ENCODE measurements at places on chromosomes 5 and 9.

- DNase-seq: no peak
Measured at GRCh38 chr9:16337322-16338029, 533.0 kb downstream of the BNC2 start.

DNA sequence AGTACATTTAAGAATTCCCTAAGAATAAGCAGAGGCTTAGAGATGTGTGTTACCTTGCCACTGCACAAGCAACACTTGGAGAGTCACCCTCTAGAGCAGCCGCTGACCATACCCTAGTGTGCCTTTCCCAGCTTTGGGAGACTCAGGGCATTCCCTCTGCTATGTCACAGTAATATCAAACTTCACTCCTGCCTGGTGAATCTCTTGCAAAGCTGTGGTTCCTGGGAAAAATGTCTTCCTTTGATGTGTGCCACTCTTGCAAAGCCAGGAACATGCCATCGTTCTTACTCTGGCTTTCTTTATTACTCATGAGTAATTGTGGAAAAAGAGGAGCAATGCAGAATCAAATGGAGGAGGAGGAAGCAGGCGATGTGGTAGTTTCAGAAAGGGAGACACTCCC, 173.2 kb downstream of the CCDC192 start:
- DNase-seq: no peak

DNA sequence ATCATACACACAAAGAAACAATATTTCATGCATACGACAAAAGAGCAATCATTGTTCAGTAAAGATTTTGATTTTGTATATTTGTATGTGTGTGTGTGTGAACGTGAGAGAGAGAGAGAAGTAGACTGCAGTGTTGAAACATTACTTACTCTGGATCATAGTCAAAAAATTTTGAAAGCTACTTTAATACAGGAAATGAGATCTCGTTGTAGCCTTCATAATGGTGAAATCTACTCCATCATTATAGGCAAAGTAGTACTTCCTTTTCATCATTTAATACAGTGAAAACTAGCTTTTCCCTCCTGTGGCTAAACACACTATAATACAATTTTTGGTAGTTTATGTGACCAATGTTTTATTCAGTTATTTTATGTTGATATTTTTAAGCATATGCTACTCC, 1427.7 kb upstream of the C9orf72 start:
- DNase-seq: no peak

DNA sequence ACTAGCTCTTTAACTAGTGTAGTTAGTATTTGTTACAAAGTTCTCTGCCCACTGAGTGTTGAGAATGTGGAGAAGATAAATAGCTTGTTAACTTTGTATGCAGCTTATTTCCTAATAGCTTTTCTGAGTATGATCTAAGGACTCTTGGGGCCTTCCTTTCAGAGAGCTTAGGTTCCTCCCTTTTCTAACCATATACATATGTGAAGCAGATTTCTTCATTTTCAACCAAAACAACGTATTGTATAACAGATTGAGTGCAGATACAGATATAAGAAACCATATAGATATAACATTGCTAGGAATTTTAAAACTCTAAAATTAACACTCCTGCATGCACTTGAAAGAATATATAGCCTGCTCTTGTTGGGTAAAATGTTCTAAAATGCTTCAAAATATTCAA, 70.4 kb downstream of the SCAMP1 start:
- DNase-seq: no peak

DNA sequence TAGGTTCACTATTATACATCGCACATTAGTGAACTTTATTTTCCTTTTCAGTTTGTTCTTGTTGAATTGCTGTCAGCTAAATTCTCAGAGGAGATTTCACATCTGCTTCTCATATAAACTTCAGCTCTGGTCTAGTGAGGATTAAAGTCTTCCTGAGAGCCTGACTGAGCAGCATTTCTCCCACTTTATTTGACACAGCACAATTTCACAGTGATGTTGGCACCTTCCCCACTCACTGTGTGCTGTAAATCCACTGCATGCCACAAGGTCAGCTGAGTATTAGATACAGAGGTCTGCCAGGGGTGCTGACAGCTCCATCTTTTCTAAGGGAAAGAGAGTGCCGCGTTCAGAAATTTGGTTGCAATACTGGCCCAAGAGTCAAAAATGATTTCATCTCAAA, 567.4 kb downstream of the PRR16 start:
- DNase-seq: no peak

DNA sequence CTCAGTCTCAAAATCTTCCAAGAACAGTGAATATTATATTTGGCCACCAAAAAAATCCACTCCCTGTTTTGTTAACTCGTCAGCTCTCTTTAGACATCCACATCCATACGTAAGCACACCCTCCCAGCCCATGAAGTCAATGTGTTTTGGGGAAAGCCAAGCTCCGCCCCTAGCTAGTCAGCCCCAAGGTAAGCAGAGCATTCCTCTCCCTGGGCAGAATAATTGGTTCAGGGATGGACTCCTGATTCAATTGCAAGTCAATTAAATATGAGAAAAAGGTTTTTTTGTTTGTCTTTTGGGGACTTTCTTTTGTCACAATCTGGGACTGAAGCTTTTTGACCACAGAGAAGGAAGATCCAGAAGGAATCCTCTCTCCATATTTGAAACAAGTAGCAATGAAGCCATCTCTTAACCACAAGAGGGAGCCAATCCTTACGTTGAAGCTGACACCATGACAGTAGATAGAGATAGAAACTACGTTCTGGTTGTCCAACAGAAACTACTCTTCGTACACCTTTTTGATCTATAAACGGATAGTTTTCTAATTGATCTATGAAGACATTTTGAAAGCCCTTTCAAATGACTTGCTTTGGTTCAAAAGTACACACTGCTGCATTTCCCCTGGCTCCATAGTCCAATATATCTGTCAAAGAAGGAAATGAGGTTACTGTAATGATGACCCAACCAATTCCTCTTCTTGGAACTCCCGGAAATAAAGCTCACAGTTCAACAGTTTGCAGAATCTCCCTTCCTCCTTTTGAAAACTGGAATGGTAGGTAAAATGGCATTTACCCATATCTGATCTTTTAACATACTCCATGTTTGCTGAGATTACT, 166.4 kb downstream of the TLE1 start:
- DNase-seq: no peak

DNA sequence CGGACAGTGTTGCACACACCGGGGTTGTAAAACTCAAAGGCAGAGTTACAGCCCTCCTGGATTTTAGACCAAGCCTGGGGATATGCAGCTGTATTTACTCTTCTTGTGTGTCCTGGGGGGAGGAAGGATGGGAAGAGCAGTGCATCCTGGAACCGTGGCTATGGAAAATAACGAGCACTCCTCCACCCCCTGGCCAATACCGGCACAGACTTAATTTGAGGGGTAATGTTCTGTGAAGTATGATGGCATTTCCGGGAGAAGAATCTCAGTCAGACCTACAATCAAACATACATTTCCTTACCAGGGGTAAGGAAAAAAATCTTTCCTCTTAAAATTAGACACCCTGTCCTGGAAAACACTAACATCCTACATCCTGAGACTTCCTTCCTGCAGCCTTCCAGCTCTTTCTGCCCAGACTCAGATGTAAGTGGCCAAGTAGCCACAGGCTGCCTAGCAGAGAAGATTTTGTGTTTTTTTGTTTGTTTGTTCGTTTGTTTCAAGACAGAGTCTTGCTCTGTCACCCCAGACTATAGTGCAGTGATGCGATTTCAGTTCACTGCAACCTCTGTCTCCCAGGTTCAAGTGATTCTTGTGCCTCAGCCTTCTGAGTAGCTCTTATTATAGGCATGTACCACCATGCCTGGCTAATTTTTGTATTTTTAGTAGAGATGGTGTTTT, 11.0 kb upstream of the ERMP1 start:
- no peak for DNase-seq

DNA sequence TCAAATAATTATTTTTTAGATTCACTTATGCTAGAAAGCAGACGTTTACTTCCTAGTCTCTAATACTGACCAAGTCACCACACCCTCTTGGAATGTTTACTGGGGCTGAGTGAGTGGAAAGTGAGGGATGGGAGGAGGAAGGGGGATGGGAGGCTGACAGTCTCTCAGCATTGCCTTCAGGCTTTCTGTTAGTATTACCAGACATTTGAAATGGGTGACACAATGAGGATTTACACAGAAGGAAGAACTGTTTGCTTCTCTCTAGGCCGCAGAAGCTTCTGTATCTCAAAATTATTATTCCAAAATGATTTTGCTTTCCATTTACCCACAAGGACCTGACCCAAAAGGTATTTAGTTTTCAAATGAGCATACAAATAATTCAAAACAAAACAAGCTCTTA, 232.8 kb upstream of the ZNF608 start:
- no peak for DNase-seq

DNA sequence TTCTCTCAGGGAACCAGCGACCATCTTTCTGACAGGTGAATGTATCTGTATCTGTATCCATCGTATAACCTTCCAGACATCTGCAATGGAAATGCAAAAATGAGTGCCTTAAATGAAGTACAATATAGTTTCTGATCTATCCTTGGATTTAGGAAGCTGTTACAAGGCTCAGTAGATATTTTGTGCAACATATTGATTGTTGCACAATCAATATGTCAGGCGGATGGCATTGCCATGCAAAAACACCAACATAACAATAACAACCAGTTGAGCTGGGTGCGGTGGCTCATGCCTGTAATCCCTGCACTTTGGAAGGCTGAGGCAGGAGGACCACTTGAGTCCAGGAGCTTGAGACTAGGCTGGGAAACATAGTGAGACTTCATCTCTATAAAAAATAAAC, 66.8 kb upstream of the TXNDC8 start:
- no peak for DNase-seq

All from activated CD4-positive, CD25-positive, alpha-beta regulatory T cell treated with anti-CD3 and anti-CD28 coated beads, Interleukin-2, amount 50 U/mL, for 16 hours (primary cell).